Foreskin keratinocyte (primary cell): ENCODE measurements at places on chromosomes 1 and 21.

DNA sequence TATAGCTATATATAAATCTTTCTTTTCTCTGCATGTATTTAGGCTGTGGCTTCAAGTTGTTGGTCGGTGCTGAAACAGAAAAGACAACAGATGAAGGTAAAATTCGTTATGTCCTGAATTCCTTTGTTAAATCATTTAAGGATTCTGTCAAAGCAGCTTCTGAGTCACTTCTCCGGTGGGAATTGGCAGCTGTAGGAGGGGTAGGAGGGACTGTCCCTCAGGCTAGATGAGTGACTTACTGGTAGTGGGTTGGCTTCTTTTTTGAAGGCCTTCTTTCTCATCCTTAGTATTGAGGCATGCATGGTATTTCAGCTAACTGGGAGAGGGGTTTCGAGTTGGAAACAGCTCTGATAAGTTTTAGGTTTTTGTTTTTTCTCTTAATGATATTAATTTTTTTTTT lies 22.1 kb upstream of the NEXN start:
- no peak for DNase-seq

DNA sequence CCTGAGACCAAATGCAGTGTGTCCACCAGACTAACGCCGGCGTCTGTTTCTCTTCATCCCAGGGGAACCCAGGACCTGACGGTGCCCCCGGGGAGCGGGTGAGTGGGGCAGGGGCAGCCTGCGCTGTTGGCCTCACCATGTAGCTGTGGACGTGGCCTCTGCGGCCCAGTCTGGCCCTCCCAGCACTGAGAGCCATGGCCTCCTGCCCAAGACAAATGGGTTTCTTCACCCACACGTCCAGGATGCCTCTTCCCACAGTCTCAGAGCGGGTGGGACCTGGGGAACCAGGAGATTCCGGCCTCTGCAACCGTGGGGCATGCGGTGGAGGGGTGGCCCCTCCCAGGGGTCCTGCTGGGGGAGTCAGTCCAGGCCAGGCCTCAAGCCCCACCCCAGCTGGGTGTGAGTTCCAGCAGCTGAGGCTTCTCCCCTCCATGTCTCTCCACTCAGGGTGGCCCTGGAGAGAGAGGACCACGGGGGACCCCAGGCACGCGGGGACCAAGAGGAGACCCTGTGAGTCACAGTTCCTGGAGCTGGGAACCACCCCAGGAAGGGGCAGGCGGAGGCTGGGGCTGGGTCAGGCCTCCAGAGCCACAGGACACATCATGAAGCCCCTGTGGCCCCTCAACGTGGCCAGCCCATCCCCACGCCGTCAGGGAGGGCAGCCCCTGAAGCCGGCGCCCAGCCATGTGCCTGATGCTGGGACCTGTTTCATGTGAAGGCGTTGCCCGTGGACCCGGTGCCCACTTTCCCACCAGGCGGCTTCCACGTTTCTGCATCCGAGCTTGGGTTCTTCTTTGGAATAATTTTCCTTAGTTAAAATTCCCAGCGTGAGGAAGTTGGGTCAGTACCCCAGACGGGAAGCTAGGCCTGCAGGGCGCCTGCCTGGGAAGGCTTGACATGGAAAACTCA lies 11.0 kb downstream of the COL6A1 start:
- no peak for DNase-seq

GRCh38 chr1:235783148-235783776 lies 83.4 kb downstream of the LYST start:
- no peak for DNase-seq

GRCh38 chr21:34180826-34181359 lies 107.5 kb downstream of the MRPS6 start:
- DNase-seq = no peak

GRCh38 chr1:25105836-25106235 lies 126.5 kb downstream of the SYF2 start:
- DNase-seq = no peak

DNA sequence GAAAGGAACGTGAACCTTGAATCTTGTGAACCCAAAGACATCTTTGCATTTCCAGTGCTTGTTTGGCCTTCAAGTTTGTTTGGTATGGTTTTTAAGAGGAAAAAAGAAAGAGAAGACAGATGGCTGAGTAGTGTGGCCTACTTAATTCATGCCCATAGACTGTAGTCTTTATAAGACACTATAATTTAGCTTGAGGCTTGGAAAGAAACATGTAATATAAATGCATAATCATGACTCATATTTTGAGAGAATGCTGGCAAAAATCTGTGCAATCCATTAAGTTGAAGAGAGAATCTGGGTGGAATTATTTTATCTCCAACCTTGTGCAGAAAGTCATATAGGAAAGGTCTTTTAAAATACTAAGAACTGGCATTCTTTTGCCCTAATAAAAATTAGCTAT lies 179.3 kb downstream of the SIPA1L2 start:
- DNase-seq = no peak

DNA sequence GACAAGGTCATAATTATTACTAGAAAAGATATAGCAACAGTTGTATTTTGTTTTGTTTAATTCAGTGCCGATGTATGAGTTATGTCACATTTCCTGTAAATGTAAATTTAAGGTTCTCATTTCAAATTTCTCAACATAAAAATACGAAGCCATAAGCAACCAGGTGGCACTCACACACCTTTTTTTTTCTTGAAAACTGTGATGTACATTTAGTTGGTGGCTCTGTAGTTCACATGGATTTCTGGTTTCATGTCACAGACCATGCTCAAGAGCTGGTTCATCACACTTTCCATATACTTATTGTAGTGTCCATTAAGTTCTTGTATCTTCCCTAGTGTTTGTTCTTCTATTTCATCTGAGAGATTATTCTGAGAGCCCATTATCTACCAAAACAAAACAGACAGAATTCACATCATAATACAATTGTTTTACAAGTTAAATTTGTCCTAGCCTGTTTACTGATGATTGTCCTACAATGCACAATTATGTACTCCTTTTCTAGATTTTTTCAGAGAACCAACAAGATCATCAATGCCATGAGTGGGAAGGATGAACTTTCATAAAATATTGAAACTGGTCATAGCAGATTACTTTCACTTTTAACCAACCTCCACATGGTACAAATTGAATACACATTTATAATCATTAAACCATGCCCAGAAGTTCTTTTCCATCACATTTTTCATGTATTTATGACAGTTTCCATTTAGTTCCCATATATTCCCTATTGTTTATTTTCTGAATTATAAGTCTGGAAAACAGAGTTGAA lies 17.1 kb downstream of the ATP6V1G3 start:
- DNase-seq = no peak

- no peak for DNase-seq
Observed at GRCh38 chr1:71522721-71523120, 441.9 kb upstream of the ZRANB2 start.

DNA sequence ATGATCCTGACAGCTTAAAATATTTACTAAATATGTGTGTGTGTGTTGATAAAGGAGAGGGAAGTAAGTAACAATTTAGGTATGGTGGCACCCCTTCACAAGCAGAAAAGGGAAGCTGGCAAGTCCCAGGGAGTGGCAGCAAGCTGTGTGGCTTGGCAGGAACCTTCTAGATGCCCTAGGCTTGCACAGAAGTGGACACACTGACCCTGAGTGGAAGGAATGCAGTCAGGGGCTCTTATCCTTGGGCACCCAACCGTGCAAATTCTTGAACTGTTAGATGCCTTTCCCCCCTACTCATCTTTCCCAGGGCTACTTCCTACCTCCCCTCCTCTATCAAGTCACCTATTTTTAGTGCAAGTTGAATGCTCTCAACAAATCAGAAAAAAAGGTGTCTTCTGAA lies 18.9 kb downstream of the ACP6 start:
- no peak for DNase-seq

GRCh38 chr1:15100121-15100879 lies 53.2 kb upstream of the TMEM51 start:
- DNase-seq = no peak

DNA sequence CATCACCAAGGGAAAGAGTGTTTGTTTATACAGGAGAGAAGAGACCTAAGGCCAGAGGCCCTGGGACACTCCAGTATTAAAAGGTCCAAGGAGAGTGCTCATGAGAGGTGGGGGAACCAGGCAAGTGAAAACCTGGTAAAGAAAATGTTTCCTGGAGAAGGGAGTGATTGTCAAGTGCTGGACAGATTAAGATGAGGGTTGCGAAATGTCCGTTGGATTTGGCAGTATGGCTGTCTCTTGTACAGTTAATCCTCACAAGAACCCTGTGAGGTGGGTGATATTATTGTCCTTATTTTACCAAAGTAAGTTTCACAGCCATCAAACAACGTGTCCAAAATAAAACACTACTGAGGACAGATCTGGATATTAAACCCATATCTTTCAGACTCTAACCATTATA lies 44.2 kb downstream of the RPAP2 start:
- DNase-seq = no peak

- DNase-seq = no peak
Observed at GRCh38 chr1:33902486-33903209, 38.8 kb downstream of the HMGB4 start.

GRCh38 chr1:155184835-155185782 lies 11.5 kb downstream of the TRIM46 start:
- no peak for DNase-seq
